ENCODE measurements at places on chromosomes 5 and 9.

DNA sequence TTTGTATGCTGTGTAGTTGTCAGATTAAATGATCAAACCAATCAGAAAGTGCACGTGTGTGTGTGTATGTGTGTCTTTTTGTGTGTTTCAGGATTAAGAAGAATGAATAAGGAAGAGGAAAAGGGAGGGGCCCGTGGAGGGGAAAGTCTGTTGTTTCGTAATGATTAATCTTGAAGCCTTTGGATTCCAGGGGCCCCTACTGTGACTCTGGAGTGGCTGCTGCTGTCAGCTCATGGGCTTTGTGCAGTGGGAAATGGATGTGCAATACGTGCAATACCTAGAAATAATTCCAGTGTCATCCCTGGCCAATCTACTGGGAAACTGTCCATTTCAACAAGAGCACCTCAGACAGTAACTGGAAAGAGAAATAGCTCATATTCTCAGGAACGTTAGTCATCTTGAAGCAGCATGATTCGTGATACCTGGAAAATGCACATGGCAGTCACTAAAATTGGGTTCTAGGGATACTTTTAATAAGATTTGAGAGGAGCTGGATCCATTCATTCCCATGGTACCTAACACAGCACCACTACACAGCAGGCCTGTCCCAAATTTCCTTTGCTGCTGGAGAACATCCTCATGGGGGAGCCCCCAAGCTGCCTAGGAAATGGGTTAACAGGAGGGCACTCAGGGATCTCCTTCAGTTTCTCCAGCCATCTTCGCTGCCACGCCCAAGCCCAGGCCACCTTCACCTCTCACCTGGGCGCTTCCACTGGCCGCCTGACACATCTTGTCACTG, 186.3 kb downstream of the NR3C1 start:
- peaks cover 3% of the 10 kb centered on the region for H3K4me1 ChIP-seq
- H3K36me3 ChIP-seq: peaks cover 22% of the 10 kb centered on the region
- no peak overlapping the region for H3K4me3 ChIP-seq
- H3K27me3 ChIP-seq: no peaks in the 10 kb centered on the region
- DNase-seq: no peak

DNA sequence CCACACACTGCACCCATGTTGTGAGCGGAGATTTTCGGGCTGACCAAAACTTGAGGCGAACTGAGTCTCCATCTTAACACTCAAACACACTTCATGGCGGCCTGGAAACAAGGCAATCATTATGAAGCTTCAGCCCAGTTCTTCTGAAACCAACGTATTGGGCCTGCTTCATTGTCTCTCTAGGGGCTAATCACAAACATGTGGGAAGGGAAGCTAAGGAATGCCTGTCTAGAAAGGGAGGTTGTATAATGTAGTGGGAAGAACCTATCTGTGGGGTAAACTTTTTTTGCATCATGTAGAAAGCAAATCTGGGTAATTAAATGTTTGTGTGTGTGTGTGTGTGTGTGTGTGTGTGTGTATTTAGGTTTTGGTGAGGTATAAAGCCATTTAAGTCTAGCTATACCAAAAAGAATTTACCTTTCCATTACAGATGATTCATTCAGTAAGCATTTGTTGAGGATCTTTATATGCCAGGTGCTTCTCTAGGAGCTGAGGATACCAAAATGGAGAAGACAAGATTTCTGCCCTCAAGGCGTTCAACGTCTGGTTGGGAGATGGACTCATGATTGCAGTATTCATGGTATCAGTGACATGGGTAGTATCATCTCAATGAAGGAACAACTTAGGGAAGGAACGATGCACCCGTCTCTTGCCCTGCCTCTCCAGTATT, 29.4 kb downstream of the SLC1A3 start:
- H3K27me3 ChIP-seq: no peaks in the 10 kb centered on the region
- H3K4me1 ChIP-seq: no peaks in the 10 kb centered on the region
- H3K36me3 ChIP-seq: no peaks in the 10 kb centered on the region
- H3K27ac ChIP-seq: no peak overlapping the region

GRCh38 chr5:150486402-150487198, 21.3 kb upstream of the NDST1 start:
- peak overlapping the region; percentile 81 for H3K4me3 ChIP-seq
- H3K36me3 ChIP-seq: peaks cover 12% of the 10 kb centered on the region
- H3K4me1 ChIP-seq: peaks cover 50% of the 10 kb centered on the region
- peak overlapping the region; percentile 95 for H3K27ac ChIP-seq

GRCh38 chr5:82676661-82677060, 398.5 kb upstream of the RPS23 start:
- H3K4me3 ChIP-seq: no peak overlapping the region
- DNase-seq: no peak
- no peaks in the 10 kb centered on the region for H3K27me3 ChIP-seq
- no peaks in the 10 kb centered on the region for H3K36me3 ChIP-seq

- H3K36me3 ChIP-seq: peaks cover 63% of the 10 kb centered on the region
- no peak overlapping the region for H3K27ac ChIP-seq
- H3K4me3 ChIP-seq: no peak overlapping the region
Measured at GRCh38 chr5:32365623-32366022, 52.9 kb upstream of the MTMR12 start.

Measured in stomach (tissue), 19 donors.